Femur (tissue), 1 donor: ENCODE measurements at places on chromosomes 3 and 15.

GRCh38 chr15:28919201-28919635 is 33.4 kb downstream of the APBA2 start:
- DNase-seq: no peak

- DNase-seq: no peak
Measured at GRCh38 chr3:98897701-98898100, 3.8 kb downstream of the DCBLD2 start.

GRCh38 chr3:21644268-21644667 is 106.7 kb downstream of the ZNF385D start:
- no peak for DNase-seq

- DNase-seq: no peak
Measured at GRCh38 chr3:27596334-27596841, 112.2 kb upstream of the SLC4A7 start.

- DNase-seq: no peak
Measured at GRCh38 chr15:78893538-78893937, 20.8 kb downstream of the MORF4L1 start.

GRCh38 chr3:99126316-99126715 is 224.8 kb upstream of the DCBLD2 start:
- no peak for DNase-seq

- DNase-seq: no peak
Measured at GRCh38 chr15:65329288-65329983, 25.0 kb downstream of the RNU5B-1 start.

DNA sequence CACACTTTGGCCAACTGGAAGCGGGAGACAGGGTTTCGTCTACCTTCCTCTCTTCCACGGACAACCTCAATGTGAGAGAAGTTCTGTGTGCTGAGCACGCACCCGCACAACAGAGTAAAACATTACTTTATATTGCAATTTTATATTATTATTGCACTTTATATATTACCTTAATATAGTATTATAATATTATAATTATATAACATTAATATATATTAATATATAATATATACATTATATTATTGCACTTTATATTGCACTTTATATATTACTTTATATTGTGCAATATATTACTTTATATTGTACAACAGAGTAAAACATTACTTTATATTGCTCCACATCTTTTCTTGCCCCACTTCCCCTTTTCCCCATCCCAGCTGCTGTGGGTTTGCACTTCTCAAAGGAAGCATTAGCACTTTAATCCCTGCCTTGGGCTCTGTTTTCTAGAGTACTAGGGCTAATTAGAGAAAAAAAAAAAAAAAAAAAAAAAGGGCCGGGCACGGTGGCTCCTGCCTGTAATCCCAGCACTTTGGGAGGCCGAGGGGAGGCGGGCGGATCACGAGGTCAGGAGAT is 76.4 kb upstream of the SLC4A7 start:
- DNase-seq: no peak

- DNase-seq: no peak
Measured at GRCh38 chr3:58540176-58540858, 3.3 kb upstream of the ACOX2 start.

DNA sequence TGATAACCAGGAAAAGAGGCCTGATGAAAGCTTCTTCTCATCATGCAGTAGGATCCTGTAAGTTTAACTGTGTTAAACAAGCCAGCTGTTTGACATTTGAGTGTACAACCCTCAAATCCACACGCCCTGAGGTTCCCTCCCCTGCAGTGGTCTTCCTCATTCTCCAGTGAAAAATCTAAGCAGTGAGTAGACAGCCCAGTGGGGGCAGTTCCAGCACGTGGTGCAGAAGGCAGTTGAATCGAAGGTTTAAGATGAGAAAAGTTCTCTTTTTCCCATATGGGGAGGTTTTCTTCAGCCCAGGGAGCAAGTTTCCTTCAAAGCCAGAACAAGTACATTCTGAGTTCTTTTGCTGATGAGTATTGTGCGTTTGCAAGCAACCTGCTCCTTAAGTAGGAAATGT is 174.5 kb downstream of the NR2F2 start:
- DNase-seq: no peak

DNA sequence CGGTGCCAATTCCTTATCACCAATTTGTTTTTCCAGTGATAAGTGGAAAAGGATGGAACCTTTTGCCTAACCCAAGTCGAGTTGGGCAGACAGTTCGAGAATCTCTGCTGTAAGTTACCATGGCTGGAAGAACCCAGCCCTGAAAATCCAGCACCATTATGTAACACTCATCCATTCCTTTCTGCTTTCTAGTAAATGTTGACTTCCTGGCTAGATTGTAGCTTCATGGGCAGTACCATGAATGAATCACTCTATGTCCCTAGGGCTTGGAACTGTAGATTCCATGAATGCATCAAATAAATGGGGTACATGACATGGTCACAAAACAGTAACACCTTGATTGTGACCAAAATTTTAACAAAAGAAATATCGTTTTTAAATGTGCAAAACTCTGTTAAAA is 14.0 kb downstream of the CHCHD4 start:
- DNase-seq: no peak

DNA sequence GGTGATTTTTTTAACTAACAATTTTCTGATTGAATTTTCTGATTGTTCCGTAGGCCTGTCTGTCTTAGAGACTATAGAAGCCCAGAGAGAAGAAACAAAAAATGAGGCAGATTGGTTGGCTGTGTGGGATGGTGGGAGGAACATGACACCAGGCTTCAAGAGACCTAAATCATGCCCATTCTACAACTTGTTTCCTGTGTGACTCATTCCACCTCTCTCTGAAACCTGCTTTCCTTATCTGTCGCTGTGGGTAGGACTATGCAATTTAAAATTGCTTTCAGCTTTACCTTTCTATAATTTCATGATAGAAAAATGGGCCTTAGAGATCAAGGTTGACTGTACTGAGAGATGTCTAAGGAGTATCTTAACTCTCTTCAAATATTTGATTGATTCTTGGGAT is 44.5 kb downstream of the OXNAD1 start:
- DNase-seq: no peak

DNA sequence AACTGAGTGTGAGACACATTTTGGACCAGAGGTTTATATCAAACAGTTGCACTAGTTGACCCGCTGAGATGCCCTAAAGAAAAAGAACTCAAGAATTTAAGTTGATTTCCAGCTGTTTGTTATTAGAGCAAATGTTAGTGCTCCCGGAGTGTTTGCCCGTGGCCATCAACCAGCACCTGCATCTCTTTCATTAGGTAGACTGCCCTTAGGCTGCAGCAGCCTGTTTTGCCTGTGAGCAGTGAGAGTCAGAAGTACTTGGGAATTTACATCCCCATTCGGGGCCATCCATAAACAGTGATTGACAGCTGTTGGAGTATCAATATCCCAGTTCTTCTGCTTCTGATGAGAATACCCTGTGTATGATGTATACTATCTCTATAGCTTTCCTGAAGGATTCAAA is 492.6 kb downstream of the RBMS3 start:
- DNase-seq: no peak

GRCh38 chr3:115800489-115801075 is 177.3 kb downstream of the GAP43 start:
- DNase-seq: no peak

- DNase-seq: no peak
Measured at GRCh38 chr15:64503197-64503596, 42.8 kb downstream of the ZNF609 start.

DNA sequence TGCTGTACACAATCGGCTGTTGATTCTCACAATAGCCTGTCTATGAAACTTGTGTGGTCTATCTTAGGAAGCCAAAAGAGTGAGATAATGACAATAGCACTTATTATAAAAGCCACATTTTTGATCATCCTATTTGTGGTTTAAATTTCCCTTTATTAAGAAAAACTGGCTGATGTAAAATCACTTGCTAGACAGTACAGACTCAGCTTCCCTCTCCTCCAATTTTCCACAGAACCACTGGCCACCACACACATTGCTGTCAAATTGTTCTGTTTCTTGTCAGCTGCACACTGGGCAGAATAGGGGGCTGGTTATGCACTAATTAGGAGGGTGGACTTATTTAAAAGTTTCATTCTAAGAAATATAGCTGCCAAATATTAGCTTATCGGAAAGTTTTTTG is 425.9 kb downstream of the EPHA3 start:
- no peak for DNase-seq

DNA sequence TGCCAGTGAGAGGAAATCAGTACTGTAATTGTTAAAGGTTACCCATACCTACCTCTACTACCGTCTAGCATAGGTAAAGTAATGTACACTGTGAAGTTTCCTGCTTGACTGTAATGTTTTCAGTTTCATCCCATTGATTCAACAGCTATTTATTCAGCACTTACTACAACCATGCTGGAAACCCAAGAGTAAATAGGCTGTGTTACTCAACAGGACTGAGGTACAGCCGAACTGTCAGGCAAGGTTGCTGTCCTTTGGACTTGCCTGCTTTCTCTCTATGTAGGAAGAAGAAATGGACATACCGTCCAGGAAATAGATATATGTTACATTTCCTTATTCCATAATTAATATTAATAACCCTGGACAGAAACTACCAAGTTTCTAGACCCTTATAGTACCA is 265.5 kb downstream of the NR2F2 start:
- DNase-seq: no peak

DNA sequence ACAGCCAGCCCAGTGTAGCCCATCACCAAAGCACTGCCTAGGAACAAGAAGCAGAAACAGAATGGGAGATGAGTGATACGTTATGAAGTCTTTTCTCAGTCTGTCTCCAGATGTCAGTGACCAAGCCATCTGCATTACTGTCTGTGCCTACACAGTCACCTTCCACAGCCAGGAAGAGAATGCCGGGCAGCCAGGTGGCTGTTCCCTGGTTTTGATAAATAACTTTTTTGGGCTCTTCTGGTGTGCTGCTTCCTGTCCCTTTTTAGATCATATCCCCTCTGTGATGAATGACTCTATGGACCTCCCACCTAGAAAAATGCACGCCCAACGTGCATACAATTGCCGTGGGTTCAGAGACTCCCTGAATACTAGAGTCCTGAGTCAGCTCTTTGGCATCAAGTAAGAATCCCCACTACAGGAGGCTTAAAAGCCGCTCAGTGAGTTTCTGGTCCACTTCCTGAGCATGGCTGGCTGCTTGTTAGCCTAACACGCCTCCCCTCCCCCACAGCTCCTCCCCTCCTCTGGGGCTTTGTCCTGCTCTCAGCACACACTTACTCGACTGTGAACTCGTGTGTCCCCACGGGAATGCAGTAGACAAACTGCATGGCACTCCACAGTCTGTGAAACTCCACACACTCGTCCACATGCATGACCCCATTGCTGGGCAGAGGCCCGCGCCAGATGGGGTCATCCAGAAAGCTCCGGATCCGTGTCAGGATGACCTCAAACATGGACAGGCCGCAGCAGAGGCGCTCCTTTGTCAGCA is 34.7 kb downstream of the NIPA2 start:
- no peak for DNase-seq

- no peak for DNase-seq
Measured at GRCh38 chr3:178964551-178964950, 107.1 kb downstream of the ZMAT3 start.

- no peak for DNase-seq
Measured at GRCh38 chr3:141399200-141399599, 30.9 kb downstream of the ZBTB38 start.

- no peak for DNase-seq
Measured at GRCh38 chr3:156648086-156648485, 26.3 kb upstream of the TIPARP start.

DNA sequence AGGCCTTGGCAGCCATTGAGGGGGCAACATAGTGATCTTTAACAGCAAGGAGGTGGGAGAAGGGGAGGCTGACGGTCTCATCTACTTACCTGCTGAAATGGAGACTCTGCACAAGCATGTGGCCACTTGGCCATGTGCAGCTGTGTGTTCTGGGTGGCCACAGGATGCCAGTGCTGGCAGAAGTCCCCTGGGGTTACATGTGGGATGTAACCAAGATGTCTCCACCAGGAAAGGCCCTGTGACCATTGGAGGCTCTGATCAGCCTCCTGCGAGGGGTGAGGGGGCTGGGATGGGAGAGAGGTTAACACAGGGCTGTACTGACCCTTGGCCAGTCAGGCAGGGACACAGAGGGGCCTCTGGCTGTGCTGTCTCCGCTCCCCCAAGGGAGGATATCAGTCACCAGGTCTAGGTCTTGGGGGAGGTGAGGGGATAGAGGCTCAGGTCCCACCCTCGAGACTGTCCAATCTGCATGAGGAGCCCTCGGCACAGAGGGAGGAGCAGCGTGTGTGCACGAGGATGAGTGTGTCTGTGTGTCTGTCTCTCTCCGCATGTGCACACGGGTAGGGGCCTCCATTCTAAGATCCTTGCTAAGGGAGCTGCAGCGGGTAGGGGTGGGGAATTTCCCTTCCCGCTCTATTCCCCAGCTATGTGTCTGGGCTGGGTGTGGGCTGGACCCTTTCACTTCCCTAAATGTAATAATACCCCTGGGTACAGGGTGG is 19.5 kb downstream of the PRKCD start:
- no peak for DNase-seq

DNA sequence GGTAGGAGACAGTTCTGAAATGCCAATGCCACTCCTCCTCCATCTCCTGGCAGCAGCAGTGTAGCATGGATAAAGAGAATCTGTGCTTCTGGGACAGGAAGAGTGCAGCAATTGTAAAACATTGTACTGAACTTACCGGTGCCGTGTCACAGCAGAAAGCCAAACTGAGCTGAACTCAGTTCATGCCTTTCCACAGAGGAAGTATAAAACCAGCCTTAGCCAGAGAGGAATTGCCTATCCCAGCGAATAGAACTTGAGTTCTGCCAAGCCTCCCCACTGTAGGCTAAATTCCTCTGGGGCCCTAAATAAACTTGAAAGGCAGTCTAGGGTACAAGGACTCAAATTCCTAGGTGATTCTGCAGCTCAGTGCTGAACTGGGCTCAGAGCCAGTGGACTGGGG is 148.8 kb downstream of the SLC9A9 start:
- no peak for DNase-seq

- no peak for DNase-seq
Measured at GRCh38 chr3:51581524-51581923, 43.0 kb downstream of the RAD54L2 start.

- no peak for DNase-seq
Measured at GRCh38 chr3:15932348-15933300, 134.8 kb upstream of the ANKRD28 start.

DNA sequence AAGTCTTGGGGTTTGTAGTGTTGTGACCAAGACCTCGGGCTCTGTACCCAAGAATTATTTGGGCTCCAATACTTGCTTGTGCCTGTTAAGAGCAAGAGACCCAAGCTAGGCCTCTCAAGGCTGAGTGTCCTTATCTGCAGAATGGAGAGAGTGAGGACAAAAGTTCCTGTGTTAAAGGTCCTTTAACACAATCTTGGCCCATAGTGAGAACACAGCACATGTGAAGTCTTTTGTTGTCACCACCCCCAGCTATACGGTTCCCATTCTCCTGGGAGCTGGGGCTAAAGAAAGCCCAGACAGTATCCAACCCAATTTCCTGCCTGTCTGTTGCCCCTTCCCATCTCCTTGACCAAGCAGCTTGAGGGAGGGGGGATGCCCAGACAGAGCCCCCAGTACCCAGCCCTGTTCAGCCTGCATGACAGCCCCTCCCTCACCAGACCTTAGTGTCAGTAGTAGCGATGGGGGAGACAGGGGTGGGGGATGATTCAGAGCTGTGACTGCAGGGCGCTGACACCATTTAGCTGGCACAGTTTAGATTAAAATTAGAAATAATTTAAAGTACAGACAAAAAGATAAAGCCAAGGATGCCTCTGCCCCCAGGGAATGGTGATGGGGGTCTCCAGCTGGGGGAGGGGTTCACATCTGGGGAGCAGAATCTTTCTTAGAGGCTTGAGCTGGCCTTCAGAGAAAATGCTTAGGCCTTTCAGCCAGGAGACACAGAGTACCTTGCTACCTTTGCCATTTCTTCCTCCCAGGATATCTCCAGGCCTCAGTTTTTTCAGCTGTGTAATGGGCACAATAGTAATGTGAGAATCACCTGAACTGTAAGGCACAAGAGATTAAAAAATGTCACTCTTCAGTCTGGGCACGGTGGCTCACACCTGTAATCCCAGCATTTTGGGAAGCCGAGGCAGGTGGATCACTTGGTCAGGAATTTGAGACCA is 2.7 kb downstream of the PRKCD start:
- no peak for DNase-seq
